ENCODE measurements at places on chromosomes 4 and X.
A peak's percentile ranks its signal among the peaks of the same experiment; 100 is the strongest.

GRCh38 chr4:148239494-148239985 lies 202.7 kb downstream of the NR3C2 start:
- DNase-seq = no peak

DNA sequence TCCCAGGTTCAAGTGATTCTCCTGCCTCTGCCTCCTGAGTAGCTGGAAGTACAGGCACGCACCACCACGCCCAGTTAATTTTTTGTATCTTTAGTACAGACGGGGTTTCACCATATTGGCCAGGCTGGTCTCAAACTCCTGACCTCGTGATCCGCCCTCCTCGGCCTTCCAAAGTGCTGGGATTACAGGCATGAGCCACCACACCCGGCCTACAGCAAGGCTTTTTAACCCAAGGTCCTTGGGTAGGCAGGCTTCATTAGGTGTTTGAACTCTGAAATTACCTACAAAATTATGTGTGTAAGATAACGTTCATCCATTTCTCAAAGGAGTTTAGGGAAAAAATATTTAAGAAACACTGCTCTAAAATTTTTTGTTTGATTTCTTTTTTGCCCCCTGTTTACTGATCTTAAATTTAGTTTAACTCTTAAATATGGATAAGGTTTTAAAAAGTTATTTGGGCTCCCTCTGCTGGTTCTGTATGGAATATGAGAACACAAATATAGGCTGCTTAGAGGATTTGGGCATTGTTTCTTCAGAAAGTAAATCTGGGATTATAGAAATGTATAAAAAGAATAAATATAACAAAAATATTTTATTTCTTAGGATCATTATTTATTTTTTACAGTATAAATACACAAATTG lies 92.8 kb downstream of the CBR4 start:
- DNase-seq = no peak

GRCh38 chrX:129663171-129663570 lies 8.4 kb upstream of the APLN start:
- no peak for DNase-seq

- DNase-seq = no peak
These were observed 17.3 kb downstream of the LAMTOR3 start for GRCh38 chr4:99876946-99877345.

DNA sequence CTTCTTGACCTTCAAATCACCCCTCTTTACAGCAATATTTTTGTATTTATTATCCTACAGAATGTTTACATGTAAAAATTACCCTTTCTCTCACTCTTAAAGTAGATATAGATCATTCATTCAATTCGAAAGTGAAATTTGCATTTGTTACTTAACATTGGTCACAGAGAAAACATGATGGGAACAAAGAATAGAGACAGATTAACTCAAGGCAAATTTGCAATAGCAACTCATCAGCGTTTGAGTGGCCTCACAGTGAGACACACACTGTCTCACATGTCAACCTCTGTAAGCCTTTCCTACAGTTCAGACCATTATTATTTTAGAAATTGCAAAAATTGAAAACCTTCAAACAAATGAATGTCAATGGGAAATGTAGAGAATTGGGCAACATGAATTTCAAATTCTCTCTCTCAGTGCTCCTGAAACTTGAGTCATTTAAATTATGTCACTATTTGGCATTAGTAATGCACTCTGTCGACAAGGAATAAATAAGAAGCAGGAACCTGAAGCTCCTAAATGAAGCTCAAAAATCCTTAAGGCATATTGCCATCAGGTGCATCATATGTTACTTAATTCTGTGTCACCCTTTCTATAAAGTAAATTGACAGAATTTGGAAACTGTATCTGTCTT lies 148.3 kb upstream of the ANXA10 start:
- no peak for DNase-seq

- no peak for DNase-seq
These were observed 240.3 kb downstream of the DCLK2 start for GRCh38 chr4:150318527-150318926.

- no peak for DNase-seq
These were observed 20.4 kb upstream of the MAPK10 start for GRCh38 chr4:86380181-86380724.

DNA sequence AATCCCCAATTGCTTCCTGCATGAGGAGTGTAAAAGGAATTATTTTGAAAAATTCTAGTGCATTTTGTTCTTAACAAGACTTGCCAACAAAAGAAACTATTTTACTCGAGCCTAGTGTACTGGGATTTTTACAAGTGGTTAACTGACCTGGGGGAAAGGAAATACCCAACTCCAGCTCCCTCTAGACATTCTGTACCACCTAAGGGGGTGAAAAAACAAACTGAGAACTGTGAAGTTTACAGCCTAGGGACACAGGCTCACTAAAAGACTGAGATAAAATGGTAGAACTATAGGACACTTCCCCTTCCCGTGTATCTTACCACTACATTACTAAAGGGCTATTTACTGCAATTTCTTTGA lies 2.6 kb upstream of the ADH5 start:
- DNase-seq = no peak

- no peak for DNase-seq
These were observed 35.7 kb upstream of the FAM241A start for GRCh38 chr4:112109360-112110058.

- DNase-seq = no peak
These were observed 118.3 kb upstream of the ATOH1 start for GRCh38 chr4:93710101-93710846.

GRCh38 chr4:24632011-24632410 lies 47.7 kb upstream of the DHX15 start:
- no peak for DNase-seq

- no peak for DNase-seq
These were observed 97.0 kb downstream of the AFAP1 start for GRCh38 chr4:7842384-7843279.

GRCh38 chr4:96543346-96543745 lies 703.5 kb downstream of the PDHA2 start:
- DNase-seq = no peak

DNA sequence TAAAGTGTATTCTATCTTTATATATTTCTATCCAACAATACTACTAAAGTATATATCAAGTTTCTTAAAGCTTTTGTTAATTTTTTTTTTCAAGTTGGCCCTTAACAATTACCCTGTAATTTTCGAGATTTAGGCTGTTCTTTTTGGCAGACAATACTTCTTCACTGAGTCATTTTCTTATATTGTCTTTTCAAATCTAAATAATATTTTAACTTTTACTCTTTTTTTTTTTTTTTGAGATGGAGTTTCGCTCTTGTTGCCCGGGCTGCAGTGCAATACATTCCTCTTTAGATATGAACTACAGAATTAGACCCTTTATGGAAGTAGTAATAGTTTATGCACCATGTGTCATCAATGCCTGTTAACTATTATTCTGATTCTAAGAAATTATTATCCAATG lies 120.7 kb downstream of the GLRA3 start:
- DNase-seq = no peak

DNA sequence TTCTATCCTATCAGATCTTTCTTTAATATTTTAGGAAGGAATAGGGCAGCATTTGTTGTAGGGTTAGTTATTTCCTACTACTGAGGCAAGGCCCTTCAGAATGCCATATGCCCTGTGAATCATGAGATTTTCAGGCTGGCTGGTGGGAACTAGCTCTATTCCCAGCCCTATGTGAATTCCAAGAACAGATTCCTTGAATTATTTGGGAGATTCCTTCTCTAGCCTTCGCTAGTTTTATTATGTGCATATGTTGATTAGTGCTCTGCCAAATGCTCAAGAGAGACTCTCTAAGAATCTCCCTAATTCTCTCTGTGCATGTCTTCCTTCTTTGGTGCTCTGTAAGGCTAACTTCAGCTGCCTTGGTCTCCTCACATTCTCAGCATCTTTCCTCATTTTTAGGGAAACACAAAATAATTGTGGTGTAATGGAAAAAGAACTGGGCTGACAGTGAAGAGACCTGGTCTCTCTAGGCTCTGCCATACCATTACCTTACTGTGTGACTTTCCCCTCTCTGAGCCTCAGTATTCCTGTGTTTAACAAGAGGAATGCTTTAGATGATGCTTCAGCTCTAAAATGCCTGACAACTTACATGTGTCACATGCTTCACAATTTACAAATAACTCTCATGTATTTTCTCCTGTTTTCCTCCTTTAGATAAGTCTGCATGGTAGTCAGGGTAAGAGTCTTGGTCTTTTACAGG lies 79.7 kb downstream of the VMA21 start:
- DNase-seq = no peak

- no peak for DNase-seq
These were observed 382.1 kb upstream of the EPHA5 start for GRCh38 chr4:66052426-66052825.

DNA sequence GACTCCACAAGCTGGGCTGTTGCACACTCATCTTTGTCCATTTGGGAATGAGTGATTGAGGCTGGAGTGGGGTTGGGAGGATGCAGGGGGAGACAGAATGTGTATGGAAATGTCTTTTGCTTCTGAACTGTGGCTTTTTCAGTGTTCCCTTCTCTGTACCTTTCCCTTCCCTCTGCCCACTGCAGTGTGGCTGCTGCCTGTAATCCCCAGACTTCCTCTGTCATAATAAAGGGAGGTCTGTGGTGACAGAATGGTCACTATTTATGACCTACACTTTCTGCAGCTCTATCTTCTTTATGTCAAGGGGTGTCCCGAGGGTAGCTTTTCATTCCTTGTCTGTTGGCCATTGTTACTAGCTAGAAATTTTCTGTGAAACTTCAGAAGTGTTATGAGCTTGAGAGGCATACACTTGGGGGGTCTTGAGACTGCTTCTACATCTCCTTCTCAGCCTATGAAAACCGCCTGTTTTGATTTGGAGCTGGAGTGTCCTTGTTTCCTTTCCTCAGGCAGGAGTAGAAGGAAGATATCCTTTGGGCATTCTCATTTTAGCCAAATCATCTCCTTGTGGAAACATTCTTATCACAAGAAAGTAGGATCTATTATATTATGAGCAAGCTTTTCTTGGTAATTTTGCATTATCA lies 63.0 kb downstream of the ANK2 start:
- DNase-seq = no peak

- no peak for DNase-seq
These were observed 282.7 kb downstream of the PTTG2 start for GRCh38 chr4:38242822-38243387.

GRCh38 chrX:123755107-123755506 lies 22.3 kb upstream of the THOC2 start:
- DNase-seq = no peak

GRCh38 chrX:44945736-44946135 lies 72.7 kb downstream of the KDM6A start:
- DNase-seq = no peak

GRCh38 chr4:83305187-83305586 lies 20.6 kb upstream of the COQ2 start:
- no peak for DNase-seq

DNA sequence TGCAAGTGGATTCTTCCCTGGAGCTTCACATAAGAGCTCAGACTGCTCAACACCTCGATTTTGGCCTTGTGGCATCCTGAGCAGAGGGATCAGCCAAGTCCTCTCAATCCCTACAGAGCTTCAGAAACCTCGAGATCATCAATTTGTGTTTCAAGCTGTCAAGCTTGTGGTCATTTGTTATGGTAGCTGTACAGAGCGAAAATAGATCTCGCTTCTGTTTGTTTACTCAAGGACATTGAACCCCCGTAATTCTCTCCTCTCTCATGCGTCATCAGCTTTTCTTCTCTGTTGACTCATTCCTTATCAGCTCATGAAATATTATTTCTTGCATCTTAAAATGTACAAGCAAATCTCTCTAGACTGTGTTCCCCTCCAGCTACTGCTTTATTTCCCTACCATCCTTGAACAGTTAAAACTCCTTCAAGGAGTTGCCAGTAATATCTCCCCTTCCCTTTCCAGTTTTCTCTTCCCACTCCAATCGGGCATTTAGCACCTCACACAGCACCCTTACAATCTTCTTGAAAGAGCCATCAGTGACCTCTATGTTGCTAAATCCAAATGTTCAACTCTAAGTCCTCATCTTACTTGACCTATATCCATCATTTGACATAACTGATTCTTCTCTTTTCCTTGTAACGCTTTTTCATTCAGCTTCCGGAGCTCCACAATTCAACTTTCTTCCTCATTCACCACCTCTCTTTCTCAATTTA lies 106.2 kb upstream of the FAT1 start:
- DNase-seq = peak; percentile 92

GRCh38 chrX:110383414-110383813 lies 24.8 kb downstream of the RTL9 start:
- DNase-seq = no peak

GRCh38 chr4:472881-473569 lies 25.9 kb downstream of the ZNF721 start:
- no peak for DNase-seq

DNA sequence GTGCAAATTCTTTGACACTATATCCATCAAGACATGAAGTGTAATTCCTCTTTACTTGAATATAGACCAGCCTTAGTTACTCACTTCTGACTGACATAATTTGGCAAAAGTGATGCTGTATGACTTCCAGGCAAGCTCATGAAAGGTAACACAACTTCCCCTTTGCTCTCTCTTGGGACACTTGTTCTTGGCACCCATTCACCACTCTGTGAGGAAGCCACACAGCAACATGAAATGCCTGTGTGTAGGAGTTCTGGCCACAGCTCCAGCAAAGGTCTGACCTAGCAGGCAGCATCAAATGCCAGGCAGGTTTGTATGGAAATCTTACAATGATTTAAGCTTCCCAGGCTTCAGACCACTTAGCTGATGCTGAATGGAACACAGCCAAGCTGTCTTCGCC lies 280.3 kb downstream of the PDHA2 start:
- no peak for DNase-seq

DNA sequence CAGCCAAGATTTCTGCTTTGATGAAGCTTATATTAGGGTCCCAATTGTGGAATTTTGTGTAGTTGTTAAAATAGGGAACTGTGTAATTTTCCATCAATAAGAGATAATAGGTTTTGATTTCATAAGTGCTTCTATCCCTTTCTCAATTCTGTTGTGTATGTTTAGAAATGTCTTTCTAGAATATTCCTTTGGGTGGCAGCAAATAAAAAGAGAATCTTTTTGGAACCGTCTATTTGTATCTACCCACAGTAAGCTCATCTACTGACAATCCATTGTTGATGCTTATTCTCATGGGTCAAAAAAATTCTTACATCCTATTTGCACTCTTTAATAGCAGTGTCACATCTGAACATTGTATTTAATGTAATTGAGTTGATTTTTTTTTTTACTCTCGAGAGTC lies 61.7 kb downstream of the TMA16 start:
- no peak for DNase-seq

- no peak for DNase-seq
These were observed 243.9 kb upstream of the FAT4 start for GRCh38 chr4:125070861-125071260.

DNA sequence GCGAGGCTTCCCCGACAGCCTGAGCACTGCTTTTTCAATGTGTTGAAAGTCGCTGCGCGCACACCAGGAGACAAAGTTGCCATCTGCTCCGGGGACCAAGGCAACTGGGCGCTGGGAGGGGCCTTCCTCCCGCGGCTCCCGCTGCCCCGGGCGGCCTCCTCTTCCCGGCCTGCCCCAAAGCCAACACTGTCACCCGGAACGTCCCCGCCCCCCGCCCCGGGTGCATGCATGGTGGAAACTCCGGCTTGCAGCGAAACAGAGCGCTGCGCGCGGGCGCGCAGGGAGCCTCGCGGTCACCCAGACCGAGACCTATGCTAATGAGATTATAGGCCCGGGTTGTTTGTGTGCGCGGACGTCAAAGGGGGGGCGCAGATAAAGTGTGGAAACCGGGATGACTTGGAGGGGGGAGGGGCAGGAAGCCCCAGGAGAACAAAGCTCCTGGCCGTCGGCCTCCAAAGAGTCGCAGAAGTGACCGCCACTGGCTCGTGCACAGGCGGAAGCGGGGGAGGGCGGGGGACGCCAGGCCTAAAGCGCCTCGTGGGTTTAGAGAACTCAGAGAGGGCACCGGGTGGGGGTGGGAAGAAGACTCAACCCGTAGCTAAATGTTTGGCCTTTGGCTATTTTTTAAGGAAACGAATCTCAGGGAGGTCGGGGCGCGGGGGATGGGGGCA lies 88.8 kb downstream of the BCOR start:
- no peak for DNase-seq

Data from brain pericyte (primary cell).